ENCODE measurements at places on chromosomes 12 and 14. TPM values are rescaled to one million over a fixed set of nuclear protein-coding genes. Genes with fewer than 3 reads are reported as not detected.

- no peak for DNase-seq
These were observed 211.1 kb downstream of the CACNA1C start for GRCh38 chr12:2263901-2264300.

DNA sequence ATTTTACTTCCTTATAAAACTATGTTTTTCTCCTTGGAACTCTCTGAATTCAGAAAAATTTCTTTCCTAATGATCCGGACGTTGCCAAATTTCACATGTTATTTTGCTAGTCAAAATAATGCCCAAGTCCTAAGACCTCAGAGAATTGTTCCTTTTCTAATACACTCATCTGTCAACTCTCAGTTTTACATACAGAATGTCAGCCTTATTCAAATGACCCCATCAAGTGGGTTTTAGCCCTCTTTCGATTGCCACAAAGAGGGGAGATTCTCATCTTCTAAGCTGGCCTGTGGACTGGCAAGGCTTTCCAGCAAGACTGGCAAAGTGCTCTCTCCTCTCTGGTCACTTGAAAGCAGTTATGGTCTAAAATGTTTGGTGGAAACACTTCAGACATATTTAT lies 99.3 kb upstream of the GPHB5 start:
- no peak for DNase-seq

DNA sequence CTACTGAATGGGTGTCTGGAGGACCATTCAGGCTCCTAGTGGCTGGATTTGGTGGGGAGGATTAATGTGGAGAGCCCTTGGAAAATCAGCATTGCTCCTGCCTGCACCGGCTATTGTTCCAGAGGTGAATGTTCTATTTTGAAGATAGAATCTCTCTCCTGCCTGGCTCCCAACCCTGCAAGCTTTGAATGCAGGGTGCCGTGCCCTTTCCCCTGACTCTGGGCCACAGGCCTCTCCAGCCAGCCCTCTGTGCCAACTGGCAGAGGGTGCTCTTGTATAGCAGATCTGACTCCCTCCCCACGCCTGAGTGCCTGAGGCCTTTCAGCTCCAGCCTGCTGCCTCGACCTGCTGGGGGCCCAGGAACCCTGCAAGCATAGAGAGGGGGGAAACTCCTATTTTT lies 106.8 kb downstream of the TMEM260 start:
- no peak for DNase-seq

DNA sequence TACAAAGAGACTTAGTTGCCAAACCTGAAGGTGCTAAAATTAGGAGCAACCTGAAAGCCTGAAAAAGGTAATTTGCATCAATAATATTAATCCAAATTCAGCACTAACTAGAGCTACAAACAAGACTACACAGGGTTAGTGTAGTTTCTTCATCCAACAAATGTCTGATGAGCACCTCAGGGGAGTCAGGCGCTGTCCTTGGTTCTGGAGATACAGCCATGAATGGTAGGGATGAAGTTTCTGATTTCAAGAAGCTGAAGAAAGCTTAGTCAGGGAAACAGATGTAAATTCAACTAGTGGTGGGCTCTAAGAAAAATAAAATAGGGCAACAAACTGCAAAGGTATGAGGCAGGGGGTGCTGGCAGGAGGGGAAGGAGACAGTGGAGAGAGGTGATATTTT lies 266.3 kb downstream of the GLT1D1 start:
- no peak for DNase-seq

DNA sequence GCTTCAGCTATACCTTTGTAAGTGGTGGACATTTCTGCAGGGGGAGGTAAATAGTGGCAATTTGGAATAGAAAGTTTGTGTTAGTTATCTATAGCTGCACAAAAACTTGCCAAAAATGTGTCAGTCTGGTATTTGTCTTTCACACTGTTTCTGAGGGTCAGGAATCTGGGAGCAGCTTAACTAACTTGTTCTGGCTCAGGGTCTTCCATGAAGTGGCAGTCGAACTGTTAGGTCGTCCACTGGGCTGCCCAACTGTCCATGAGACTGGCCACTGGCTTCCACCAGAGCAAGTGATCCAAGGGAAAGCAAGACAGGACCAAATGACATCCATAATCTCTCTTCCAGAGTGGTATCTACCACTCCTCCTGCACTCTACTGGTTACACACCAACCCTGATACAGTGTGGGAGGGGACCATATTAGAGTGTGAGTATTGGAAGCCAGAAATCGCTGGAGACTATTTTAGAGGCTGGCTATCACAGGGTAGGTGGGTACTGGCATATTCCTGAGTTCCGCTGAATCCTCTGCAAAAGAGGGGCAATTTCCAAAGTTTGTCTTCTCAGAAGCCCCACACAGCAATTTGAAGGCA lies 60.9 kb downstream of the DYRK2 start:
- DNase-seq = no peak

- DNase-seq = no peak
These were observed 264.0 kb upstream of the FAR2 start for GRCh38 chr12:28884904-28885679.

DNA sequence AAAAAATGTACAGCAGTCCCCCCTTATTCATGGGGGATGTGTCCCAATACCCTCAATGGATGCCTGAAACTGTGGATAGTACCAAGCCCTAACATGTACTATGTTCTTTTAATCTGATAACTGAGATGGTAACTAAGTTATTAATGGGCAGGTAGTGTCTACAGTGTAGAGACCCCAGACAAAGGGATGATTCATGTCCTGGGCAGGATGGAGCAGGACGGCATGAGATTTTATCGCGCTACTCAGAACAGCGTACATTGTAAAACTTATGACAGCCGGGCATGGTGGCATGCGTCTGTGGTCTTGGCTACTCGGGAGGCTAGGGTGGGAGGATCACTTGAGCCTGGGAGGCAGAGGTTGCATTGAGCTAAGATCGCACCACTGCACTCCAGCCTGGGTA lies 37.1 kb downstream of the KIAA0586 start:
- no peak for DNase-seq

DNA sequence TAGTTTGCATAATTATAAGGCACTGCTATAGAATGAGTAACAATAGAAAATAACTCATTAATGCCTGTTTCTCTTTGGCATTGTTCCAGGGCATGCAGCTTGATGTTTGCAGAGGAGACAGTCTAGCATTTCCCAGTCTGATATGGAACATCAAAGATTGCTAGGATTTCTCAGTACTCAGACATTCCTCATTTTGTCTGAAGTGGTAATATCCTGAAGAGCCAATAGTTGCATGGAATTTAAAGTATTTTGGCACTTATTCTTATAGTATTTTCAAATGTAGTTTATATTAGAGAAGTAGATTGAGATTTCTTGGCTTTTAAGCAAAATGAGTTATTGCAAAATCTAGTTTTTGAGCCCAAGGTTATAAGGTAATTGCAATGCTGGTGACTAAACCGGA lies 337.3 kb upstream of the E2F7 start:
- DNase-seq = no peak

DNA sequence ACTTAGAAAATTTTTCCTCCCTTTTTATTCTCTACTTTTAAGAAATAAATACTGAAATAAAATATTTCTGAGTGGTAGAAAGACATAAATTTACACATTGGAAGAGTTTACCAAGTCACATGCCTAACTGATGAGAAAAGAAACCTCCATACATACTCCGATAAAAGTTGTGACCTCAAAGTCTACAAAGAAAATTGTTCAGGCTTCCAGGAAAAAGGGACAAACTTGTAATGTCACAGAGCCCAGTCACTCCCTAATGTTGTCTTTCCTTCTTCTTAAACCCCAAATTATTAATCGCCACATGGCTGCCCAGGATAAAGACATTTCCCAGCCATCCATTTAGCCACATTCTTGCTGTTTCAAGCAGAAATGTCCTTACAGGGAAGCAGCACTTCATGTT lies 455.3 kb downstream of the MDGA2 start:
- DNase-seq = no peak

- DNase-seq = no peak
These were observed 69.8 kb upstream of the IFNG-AS1 start for GRCh38 chr12:67919406-67919805.

DNA sequence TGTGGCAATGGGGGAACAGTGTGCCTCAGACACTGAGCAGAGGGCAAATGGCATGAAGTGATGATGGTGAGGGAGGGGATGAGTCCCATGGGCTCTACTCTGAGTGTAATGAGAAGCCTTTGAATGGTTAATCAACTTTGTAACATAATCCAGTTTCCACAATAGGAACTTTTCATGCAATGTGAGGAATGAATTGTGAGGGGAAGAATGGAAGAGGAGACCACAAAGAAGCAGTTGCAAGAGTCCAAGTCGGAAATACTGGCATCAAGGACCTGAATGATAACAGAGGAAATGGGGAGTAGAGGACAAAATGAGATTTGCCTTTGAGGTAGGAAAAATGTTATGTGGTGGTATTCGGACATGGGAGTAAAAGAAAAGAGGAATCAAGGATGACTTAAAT lies 476.9 kb upstream of the PRICKLE1 start:
- DNase-seq = no peak

DNA sequence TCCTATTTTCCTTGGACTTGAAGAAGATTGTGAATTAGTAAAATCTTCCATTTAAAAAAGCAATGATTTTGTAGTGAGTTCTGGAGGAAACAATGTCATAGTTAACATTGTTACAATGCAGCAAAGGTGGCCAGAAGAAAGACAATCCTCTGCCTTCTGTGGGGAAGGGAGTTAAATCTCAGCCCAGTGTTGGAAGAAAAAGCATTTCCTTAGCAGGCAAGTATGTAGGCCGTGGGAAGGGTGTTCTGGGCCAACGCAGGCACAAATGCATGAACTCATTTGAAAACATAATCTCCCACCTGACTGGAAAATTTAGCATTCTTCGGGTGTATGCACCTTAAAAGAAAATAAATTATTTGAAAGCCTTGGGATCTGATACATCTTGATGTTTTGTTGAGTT lies 258.6 kb downstream of the ADAMTS20 start:
- DNase-seq = no peak

GRCh38 chr12:51949342-51950030 lies 2.0 kb upstream of the ACVR1B start:
- DNase-seq = no peak

GRCh38 chr14:33016613-33017012 lies 77.9 kb downstream of the NPAS3 start:
- no peak for DNase-seq

DNA sequence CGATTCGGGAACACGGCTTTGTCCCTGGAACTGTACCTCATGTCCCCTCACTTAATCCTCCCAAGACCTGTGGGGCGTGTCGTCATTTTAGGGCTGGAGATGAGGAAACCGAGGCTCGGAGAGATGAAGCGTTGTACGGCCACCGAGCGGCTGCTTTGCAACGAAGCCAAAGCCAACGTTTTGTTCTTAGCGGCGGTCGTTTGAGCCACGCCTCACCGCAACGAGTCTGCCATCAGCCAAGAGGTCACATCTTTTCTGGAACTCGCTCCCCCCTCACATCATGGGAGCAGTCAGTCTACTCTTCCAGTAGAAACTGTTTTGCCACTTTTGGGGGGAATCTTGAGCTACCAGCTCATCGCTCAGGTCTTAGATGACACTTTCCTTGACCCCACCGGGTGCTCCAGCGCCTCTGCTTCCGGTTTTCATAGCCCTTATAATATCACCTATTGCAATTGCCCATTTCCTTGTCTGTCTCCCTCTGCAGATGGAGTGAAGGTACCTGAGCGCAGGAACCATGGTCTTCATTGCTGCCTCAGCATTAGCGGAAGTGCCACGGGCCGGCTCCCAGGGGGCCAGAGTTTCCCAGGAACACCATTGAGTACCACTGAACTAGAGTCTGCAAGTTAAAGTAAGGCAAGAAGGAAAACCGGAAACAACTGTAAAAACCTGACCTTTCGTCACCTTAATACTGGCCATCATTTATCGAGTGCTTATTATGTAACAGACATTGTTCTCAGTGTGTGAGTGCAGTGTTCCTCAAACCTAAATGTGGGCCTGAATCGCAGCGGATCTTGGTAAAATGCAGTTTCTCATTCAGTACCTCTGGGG lies 19.6 kb downstream of the NINJ2 start:
- DNase-seq = no peak

GRCh38 chr12:112342587-112342986 lies 39.6 kb downstream of the HECTD4 start:
- no peak for DNase-seq

- DNase-seq = no peak
These were observed 64.6 kb downstream of the EP400 start for GRCh38 chr12:132014092-132014914.

- no peak for DNase-seq
These were observed 557.3 kb downstream of the TMTC2 start for GRCh38 chr12:83244001-83244400.

DNA sequence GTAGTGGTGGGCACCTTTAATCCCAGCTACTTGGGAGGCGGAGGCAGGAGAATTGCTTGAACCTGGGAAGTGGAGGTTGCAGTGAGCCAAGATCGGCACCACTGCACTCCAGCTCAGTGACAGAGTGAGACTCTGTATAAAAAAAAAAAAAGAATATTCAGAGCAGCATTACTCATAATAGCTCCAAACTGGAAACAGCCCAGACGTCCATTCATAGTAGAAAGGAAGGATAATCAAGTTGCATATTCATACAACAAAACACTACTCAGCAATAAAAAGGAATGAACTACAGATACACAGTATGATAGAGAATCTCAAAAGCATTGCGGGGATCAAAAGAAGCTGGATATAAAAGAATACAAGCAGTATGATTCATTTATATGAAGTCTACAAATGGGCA lies 19.1 kb downstream of the TMEM30B start:
- no peak for DNase-seq

DNA sequence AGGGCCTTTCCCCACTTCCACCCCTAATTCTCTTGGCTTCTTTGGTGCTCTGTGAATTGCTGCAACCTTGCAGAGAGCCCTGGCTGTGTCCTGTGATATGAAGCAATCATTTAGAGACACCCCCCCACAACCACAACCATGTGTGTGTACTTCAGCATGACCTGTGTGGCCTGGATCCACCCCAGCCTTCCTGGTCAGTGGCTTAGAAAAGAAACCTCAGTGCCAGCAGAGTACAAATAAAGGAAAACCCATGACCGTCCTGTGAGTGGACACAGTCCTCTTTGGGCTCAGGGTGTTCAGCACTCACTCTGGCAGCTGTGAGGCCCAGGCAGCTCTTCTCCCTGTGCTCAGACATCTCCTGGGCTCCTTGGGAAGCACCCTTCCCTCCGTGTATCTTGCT lies 206.6 kb upstream of the DIO3 start:
- DNase-seq = no peak

DNA sequence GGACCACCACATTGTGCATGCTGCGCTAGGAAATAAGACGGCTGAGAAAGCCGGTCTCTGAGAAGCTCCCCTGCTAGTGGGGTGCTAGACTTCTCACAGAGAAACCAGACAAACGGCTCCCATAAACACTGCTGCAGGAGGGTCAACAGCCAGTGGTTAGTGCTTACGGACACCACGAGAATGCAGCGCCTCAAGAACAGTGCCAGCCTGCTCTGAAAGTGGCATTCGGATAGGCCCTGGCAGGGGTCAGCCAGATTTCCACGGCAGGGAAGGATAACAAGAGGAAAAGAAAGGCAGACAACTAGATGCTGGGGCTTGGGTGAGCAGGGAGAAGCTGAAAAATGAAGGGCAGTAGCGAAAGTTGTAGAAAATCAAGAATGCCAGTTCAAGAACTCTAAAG lies 26.4 kb downstream of the PPTC7 start:
- no peak for DNase-seq

GRCh38 chr14:20830831-20831230 lies 28.2 kb upstream of the RNASE1 start:
- DNase-seq = no peak

GRCh38 chr12:9782547-9783382 lies 22.1 kb upstream of the CD69 start:
- no peak for DNase-seq

KRT2 gene
- total RNA-seq = not detected

KRT79 gene
- total RNA-seq = not detected

INSM2 gene
- not detected for total RNA-seq

MGP gene
- not detected for total RNA-seq

SSPN gene
- total RNA-seq = 0.55 TPM

SP7 gene
- not detected for total RNA-seq

TRPV4 gene
- not detected for total RNA-seq

OVCH1 gene
- 0.02 TPM for total RNA-seq

TMPRSS12 gene
- not detected for total RNA-seq

CCDC177 gene
- not detected for total RNA-seq

All from NCI-H460 (cell line).